ENCODE measurements at places on chromosomes 5 and 9.

- no peak for DNase-seq
Measured at GRCh38 chr9:90659650-90660364, 17.2 kb upstream of the DIRAS2 start.

GRCh38 chr5:34656700-34657273 lies 659 bp downstream of the RAI14 start:
- DNase-seq = no peak

GRCh38 chr9:71302776-71303175 lies 181.4 kb upstream of the TRPM3 start:
- no peak for DNase-seq

- no peak for DNase-seq
Measured at GRCh38 chr9:27043176-27043575, 37.7 kb upstream of the LRRC19 start.

DNA sequence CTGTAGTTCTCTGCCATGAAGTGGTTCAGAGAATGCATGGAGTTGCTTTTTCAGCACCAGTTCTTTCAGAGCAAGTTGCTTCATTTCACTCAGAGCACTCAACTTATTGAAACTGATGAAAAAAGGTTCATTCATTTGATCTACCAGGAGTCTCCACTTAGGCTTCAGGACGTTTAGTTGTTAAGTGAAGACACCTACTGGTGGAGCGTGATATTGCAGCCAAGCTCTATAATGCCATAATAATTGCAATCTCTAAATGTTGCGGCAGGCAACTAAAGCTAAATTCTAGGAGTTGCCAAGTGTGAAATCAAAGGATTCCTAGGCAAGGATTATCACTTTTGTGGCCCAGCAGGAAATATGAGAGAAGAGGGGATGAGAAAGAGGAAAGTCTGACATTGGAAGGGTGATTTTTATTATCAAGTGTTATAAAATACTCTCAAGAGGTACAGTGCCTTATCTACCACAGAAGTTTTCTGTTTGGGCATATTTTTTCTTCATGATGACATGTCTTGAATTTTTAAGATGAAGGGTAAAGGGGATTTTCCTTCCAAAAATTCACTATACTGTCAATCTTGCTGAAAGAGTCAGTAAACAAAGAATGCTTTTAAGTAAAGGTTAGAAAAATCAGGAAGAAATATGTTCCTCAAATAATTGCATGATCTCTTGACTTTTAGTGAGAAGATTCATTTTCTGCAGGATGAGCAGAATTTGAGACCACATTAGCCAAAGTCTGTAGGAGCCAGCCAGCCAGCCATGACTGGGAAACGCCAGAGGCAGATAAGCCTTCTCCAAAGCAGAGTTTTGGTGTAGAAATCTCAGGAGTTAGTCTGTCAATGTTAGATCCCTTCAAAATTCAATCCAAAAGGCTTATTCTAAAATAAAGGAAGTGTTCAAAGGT lies 83.4 kb downstream of the SH3PXD2B start:
- DNase-seq = peak; percentile 66

DNA sequence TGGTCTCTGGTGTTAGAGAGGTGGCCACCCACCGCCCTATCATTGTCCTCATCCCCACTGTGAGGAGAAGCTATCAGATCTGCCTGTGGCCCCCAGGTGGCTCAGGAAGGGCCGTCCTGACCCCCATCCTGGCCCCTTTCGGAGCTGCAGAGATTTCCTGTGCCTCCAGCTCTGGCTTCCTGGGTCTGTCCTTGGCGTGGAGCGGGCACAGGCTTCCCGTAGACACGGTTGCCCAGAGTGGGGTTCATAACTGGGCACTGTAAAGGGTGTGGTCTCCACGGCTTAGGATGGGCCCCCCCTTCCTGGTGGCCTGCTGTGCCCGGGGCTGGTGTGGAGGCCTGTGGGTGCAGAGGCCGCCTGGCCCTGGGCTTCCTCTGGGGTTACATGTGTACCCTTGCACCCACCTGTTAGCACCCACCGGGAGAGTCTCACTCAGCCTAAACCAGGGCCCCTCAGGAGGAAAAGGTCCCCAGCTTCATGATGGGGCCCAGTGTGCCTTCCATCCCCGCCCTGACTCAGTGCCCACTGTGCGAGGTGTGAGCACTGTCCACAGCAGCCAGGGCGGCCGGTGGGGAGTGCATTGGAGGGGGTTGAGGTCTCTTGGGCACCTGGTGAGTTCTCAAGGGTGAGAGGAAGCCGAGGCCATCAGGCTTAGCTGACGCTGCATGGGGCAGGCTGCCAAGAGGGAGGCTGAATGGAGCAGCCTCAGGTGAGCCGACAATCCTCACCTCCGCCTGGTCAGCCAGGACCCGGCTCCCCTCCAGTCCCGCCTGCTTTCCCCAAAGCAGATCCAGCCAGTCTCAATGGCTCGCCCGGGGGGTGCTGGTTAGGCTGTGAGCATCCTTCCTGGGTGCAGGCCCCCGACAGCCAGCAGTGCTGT lies 15.3 kb upstream of the AJM1 start:
- DNase-seq = no peak

DNA sequence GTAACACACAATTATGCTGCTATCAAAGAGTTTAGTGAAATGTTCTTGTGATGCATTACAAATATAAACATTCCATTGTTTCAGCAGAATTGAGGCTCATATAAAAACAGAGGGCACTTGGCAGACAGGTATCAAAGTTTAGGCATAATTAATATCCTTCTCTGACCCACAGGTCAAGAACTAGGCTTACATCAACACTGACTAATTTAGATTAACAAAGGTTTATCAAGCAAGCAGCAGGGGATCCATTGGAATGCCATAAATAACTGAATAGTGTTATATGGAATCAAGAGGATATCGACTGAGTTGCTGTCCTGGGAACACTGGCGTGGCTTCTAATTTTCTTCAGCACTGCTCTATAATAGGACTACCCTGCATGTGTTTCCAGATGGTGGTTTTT lies 414.5 kb upstream of the ARRDC3 start:
- DNase-seq = no peak

- no peak for DNase-seq
Measured at GRCh38 chr5:159152876-159153275, 53.2 kb upstream of the EBF1 start.

GRCh38 chr5:41161271-41161670 lies 52.1 kb downstream of the C6 start:
- DNase-seq = no peak

GRCh38 chr5:157248821-157249470 lies 17.0 kb upstream of the CYFIP2 start:
- DNase-seq = peak; percentile 75

Data from activated CD8-positive, alpha-beta memory T cell treated with anti-CD3 and anti-CD28 coated beads, Interleukin-2, amount 10 ng/mL, durations not matched to agents 7 days and 5 days (primary cell).